ENCODE measurements at places on chromosomes 2 and 18.

DNA sequence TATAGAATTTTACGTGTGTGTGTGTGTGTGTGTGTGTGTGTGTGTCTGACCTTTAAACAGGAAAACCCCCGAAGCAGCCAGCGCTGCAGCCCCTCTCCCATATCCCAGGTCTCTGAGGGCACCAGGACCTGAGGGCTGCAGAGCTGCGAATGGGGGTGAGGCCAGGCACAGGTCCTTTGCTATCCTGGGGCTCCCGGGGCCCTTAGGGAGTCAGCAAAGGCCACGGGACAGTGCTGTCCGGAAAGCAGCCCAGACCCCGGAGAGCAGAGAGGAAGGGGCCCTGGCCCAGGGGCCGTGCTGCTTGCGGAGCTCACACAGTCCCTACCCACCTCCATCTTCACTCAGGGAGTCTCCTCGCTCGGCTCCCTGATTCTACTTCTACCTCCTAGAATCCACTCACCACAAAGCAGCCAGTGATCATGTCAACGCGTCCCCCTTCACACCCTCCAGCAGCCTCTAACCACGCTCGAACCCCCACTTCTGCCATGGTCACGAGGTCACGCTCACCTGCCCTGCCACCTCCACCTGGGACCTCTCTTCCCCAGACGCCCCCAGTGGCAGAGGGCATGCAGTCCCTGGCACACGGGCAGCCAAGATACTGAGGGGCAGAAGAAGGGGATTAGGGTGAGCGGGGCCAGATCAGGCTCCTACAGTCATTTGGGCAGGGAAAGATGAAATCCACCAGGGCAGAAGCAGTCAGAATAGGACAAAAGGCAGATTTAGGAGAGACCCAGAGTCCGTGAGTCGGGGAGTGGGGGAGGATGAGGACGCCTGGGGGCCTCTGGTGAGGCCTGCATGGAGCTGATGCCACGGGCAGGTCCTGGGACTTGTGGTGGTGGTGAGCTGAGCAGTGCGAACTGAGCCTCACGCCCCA lies 86.7 kb downstream of the USP40 start:
- DNase-seq = no peak

GRCh38 chr18:63617049-63617914 lies 26.8 kb downstream of the SERPINB4 start:
- DNase-seq = no peak

DNA sequence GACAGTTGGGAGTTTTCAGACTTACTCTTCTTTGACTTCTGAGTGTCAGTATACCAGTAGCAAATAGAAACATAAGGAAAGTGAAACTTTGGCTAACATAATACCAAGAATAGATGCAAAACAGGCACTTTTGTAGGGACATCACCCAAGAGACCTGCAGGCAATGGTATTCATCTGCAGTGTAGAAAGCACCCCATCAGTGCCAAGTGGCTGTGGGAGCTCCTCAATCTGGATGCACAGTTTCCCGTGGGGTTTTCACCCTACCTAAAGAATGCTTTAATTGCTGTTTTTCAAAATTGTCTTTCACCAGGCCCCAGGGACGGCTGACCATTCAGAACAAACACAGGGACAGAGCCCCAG lies 96.6 kb upstream of the GPR45 start:
- DNase-seq = no peak

DNA sequence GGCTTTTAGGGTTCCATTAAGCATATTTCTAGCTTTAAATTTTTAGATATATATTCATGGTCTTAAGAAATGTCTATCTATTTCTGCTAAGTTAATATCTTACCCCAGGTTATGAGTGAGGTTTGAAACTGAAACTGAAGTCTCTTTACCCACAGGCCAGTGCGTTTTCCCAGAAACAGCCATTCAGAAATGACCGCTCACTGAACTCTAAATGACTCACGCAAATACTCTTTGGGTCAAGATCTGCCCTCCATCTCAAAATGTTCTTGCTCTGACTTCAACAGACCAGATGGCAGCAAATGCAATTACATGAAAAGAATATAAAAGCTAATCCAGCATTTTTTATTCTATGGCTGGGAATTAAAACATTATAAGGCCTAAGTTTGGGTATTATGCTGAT lies 315.2 kb downstream of the TDRD15 start:
- DNase-seq = no peak

GRCh38 chr2:96993367-96993766 lies 7.0 kb upstream of the FAM178B start:
- DNase-seq = no peak

- DNase-seq = no peak
These were observed 342.0 kb upstream of the DLGAP1 start for GRCh38 chr18:4797002-4797685.

DNA sequence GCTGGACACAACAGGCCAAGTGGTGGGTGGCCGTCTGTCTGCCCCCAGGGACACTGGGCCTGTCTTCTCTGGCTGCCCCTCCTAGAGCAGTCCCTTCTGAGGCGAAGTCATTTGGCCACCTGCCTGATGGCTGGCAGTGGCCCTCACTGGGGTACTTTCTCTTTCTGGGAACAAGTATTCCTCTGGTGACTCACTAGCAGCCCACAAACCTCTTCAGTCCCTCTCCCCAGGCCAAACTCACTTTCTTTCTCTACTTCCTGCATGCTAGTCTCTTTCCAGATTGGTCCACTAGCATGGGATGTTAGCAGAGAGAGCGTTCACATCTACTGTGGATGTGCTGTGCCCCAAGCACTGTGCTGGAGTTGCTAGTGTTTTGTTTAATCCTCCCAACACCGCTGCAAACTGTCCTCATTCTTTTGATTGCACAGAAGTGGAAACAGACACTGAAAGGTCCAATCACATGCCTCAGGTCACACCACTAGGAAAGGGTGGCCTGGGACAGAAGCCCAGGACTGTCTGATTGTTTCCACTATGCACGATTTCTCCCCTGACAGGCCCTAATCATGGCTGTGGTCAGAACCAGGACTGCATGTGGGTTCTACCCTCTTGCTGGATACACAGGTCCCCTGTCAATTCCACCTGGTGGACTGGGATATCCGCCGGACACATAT lies 5.2 kb downstream of the DYSF start:
- DNase-seq = no peak

GRCh38 chr18:63578357-63578958 lies 8.7 kb upstream of the SERPINB13 start:
- no peak for DNase-seq

- no peak for DNase-seq
These were observed 488.8 kb upstream of the RAB6C start for GRCh38 chr2:129490641-129491040.

DNA sequence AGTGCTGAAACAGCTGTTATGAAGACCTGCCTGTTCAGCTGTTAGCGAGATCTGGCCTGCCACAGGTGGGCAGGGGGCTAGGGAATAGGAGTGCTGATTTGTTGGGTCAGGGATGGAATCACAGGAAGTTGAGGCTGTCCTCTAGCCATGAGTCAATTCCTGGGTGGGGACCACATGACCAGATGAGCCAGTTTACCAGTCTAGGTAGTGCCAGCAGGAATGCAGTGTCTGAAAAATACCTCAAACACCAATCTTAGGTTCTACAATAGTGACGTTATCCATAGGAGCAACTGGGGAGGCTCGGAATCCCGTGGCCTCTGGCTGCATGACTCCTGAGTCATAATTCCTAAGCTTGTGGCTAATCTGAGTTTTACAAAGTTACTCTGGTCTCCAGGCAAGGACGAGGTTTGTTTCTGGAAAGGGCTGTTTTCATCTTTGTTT lies 44.9 kb downstream of the DYSF start:
- no peak for DNase-seq

DNA sequence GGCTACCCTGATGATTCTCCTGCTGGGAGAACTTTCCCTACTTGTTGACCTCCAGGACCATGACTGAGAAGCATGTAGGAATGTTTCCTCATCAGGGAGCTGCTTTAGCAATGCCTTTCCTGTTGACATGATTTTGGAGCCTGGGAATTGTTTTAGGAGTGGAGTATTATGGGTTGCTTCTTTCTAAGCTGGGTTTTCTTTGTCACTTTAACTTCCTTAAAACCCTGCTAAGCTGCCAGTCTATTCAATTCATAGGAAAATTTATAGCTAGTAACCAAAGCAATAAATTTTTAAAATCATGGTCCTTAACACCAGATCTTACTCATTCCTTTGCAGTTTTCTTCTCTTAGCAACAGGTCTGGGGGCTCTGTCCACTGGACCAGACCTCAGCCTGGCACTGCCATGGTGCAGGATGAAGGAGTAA lies 125.6 kb upstream of the TACR1 start:
- no peak for DNase-seq

DNA sequence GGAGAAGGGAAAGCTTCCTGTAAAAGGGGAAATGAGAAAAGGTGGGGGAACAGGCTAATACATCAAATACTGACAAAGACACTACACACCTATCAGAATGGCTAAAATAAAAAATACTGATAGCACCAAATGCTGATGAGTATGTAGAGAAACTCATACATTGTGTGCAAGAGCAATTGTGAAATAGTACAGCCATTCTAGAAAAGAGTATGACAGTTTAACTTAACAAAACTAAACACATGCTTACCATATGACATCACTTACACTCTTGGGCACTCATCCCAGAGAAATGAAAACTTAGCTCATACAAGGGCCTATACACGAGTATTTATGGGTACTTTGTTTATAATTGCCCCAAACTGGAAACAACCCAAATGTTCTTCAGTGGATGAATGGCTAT lies 53.4 kb downstream of the ZNF638 start:
- DNase-seq = no peak

- no peak for DNase-seq
These were observed 154.1 kb downstream of the EN1 start for GRCh38 chr2:118693287-118693822.

- DNase-seq = no peak
These were observed 105.2 kb downstream of the NETO1 start for GRCh38 chr18:72762515-72763122.

GRCh38 chr2:152100961-152101360 lies 2.1 kb upstream of the CACNB4 start:
- DNase-seq = no peak

DNA sequence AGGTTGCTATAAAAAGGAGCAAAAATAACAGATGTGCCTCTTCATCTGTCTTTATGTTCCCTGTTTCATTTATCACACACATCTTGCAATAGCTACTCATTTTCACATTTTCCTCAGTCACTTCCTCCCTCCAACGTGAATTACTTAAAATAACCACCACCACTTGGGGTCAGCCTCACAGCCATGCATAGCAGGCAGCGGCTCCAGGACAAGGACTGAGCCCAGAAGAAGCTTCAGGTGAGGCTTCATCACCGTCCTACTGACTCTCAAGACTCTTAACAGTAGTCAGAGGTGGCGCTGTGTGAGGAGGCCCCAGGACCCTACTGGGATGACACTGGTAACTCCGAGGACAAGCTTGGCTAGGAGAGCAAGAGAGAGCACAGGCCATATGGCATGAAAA lies 15.5 kb upstream of the ST8SIA5 start:
- no peak for DNase-seq

- no peak for DNase-seq
These were observed 49.9 kb downstream of the SNED1 start for GRCh38 chr2:241048149-241048948.

DNA sequence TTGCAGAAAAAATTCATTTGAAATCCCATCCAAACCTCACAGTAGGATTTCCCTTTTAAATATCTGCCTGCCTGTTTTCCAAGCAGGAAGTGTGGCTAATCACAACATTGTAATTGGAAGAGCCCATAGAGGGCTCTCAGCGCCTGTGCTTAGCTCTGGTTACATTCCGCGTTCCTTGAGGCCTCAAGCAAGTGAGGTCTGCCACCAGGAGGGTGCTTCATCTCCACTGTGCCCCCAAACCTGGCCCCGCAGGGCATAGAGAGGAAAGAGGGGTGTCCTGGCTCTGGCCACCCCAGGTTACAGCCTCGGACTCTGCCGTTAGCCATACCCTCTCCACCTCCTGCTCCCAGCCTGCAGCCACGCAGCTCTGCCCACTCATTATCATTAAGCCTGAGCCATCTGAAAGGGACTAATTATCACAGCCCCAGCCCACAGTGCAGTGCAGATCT lies 214.8 kb downstream of the SP3 start:
- DNase-seq = no peak

DNA sequence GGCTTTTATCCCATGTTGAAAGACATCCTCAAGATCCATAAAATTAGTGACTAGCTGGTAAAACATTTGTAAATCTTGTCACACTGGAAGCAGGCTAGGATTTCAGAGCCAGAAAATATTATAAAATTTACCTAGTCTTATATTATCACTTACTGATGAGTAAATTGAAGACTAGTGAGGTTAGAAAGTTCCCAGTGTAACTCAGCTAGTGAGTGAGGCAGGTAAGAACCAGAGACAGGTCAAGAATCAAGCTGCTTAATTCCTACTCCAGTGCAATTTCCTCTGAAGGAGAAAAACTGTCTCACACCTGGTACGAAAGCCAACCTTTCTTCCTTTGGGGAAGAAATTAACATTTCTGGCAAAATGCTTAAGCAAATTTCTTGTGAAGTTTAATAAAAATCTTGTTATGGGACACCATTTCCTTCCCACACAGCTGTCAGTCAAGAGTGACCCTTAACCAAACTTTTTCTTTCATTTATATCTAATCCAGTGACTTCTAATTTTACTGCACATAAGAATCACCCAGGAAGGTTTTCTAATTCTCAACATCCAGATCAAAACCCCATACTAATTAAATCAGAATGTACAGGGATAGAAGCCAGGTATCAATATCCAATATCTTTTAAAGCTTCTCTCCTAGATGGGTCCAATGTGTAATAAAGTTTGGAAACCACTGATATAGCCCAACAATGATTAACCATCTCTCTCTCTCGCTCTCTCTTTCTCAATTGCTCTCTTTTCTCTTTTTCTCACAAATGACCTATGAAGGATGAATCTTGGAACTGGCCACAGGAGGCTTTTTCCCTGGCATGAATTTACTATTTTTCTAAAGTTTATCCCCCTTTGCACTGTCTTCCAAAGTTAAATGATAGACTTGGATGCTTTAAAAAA lies 264.3 kb upstream of the SLC39A10 start:
- DNase-seq = no peak

- DNase-seq = no peak
These were observed 167.7 kb downstream of the ANAPC1 start for GRCh38 chr2:111715987-111716904.

DNA sequence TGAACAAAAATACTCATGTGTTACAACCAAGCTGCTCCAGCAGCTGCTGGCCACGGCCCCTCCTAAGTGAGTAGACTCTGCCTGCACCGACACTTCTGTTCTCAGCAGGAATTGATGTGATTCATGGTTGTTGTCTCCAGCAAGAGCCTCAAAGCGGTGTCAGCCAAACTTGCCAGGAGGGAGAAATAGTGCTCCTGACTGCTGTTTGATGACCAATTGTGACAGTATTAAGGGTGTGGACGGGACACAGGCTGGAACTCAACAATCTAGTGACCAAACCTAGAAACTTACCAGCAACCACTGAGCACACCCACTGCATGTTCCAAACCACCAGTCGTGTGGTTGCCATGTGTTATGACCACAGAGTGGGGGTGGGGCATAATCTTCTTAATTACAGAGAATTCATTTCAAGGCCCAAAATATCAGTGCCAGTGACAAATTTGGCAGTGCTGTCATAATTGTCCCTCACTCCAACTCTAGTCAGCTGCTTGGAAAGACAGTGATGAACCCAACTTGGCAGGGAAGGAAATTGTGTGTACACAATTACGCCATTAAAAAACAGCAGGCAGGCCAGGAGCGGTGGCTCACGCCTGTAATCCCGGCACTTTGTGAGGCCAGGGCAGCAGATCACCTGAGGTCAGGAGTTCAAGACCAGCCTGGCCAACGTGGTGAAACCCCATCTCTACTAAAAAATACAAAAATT lies 30.4 kb downstream of the FBLN7 start:
- DNase-seq = no peak

GRCh38 chr2:25306777-25307368 lies 34.9 kb downstream of the DNMT3A start:
- no peak for DNase-seq

- DNase-seq = peak; percentile 1
These were observed at the start of gene CCBE1 for GRCh38 chr18:59697236-59697932. Gene CCBE1 (minus strand): TSS chr18:59697423.
